ENCODE measurements at places on chromosomes 12 and 14. TPM values are rescaled to one million over a fixed set of nuclear protein-coding genes. Genes with fewer than 3 reads are reported as not detected.

The BDKRB2 gene
- not detected for total RNA-seq

DNA sequence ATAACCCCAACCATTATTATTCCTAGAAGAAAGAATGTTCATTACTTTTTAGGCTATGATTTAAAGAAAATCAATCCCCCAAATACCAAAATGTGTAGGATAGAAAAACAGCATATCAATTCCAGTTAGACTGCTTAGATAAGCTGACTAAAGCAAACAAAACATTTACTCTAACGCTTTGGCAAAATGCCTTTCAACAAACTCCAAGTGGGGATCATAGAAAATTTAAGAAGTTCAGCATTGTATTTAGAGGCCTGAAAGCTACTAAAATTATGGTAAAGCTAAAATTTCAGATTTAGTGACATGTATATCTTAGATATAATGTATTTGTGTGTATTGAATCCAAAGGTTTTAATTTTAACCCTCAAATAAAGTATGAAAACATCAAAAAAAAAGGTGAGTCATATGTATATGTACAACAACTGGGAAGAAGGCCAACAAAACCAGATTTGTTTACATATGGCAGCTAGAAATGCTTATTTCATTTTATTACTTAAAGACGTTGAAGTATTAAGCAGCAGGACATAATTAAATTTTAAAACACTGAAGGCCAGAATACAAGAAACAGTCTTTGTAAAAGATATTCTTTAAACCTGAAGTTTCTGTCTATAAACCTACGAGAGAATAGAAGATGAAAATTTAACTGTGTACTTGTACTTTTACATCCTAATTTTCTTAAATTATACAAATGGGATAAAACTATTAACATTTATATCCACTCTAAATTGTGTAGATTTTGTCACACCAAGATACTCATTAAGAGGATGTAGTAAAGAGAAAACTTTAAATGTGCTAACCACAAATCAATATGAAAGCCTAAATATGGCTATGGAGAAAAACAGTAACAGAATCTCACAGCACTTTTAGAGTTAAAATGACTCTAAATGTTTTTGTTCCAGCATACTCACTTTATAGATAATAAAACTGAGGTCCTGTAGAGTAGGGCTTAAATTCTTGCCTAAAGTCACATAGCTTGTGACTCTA, 71.4 kb downstream of the SLC41A2 start:
- no peak for DNase-seq

GRCh38 chr14:55715889-55716288, 135.9 kb downstream of the KTN1 start:
- no peak for DNase-seq

DNA sequence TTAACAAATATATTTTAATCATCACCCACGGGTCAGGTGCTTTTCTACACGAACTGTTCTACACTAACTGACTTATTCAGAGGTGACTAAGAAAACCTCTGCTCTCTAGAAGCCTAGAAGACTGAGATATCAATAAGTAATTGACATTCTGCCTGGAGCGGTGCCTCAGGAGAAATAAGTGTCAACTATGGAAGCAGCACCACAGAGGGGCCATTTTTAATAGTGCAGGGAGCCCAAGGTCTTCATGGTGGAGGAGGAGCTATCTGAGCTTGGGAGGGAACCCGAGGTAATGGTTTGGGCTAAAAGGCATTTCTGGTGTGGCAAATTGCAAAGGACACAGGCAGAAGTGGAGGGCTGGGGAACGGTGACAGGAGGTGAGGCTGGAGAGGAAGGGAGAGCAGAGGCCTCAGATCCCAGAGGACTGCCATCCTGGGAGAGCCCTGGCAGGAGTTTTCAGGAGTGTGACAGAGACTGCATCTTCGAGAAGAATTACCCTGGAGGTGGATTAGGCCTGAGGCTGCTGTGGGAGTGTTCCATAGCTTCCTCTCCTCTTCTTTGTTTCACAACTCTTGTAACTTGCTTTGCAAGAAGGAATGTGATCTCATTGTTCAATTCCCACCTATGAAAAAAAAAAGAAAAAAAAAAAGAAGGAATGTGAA, 123.1 kb downstream of the NPAS3 start:
- DNase-seq, result no peak

DNA sequence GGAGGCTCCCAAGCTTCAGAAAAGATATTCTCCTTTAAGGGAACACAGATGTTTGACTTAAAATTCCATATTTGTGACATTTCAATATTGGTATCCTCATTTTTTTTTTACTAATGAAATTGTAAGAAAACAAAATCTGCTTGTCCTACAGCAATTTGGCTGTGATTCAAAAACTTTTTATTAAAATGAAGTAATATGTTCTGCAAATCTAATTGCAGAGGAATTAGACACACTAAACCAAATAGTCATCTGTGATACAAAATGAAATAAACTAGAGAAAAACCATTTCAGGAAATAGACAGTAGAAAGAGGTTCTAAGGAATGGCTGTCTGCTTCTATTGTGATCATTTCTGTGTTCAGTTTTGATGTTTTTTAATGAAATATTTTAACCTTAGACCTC, 50.1 kb upstream of the HIF1A start:
- no peak for DNase-seq

GRCh38 chr12:18581232-18581962, 156.4 kb downstream of the PLCZ1 start:
- no peak for DNase-seq

DNA sequence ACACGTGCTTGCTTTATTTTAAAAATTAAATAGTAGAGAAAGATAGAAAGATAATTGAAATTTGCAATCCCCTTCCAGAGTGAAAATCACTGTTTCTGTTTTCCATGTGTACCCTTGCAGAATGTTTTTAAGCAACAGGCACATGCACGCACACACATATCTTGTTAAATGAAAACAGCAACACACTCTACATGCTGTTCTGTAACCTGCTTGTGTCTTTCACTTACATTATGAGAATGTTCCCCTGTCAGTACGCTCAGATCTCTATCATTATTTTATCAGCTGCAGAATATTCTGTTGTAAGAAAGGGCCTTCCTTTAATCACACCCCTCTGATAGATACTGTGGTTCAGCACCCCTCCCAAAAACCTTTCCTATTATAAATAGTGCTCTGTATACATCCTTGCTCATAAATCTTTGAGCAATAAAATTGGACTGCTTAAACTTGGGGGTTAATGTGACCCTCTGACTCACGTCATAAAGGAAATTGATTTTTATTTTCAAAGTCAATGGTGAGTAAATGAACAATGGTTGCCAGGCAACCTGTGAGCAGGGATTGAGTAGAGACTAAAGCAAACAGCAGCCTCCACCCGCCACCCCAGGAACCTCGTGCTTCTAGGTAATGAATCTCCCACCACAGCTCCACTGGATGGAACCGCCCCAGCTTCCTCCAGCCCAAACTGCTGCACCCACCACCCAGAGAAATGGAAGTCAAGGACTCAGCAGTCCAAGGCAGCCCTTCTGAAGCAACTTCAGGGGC, 31.9 kb upstream of the CHGA start:
- no peak for DNase-seq

Measured in GM12878 (cell line).